ENCODE measurements at places on chromosomes 1 and 21. TPM values are rescaled to one million over a fixed set of nuclear protein-coding genes. Genes with fewer than 3 reads are reported as not detected.

The LCE6A gene
- not detected for polyA plus RNA-seq

The ATP1A1 gene
- 115 TPM for polyA plus RNA-seq

The KRTAP10-12 gene
- polyA plus RNA-seq = not detected

The COL6A1 gene
- polyA plus RNA-seq = 157 TPM

The MAB21L3 gene
- 0.04 TPM for polyA plus RNA-seq

DNA sequence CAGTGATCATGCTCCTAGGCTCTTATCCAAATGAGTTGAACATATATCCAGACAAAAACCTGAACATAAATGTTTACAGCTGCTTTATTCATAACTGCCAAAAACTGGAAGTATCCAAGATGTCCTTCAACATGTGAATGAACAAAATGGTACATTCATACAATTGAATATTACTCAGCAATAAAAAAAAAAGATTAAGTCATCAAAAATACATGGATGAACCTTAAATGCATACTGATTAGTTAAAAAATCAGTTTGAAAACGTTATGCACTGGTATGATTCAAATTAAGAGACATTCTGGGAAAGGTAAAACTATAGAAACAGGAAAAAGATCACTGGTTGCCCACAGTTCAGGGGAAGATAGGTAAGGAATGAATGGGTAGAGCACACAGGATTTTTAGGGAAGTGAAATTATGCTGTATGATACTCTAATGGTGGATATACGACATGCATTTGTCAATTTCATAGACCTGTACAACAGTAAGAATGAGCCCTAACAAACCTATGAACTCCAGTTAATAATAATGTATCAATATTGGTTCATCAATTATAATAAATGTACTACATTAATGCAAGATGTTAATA is 3.1 kb downstream of the LRRC40 start:
- no peak for DNase-seq

DNA sequence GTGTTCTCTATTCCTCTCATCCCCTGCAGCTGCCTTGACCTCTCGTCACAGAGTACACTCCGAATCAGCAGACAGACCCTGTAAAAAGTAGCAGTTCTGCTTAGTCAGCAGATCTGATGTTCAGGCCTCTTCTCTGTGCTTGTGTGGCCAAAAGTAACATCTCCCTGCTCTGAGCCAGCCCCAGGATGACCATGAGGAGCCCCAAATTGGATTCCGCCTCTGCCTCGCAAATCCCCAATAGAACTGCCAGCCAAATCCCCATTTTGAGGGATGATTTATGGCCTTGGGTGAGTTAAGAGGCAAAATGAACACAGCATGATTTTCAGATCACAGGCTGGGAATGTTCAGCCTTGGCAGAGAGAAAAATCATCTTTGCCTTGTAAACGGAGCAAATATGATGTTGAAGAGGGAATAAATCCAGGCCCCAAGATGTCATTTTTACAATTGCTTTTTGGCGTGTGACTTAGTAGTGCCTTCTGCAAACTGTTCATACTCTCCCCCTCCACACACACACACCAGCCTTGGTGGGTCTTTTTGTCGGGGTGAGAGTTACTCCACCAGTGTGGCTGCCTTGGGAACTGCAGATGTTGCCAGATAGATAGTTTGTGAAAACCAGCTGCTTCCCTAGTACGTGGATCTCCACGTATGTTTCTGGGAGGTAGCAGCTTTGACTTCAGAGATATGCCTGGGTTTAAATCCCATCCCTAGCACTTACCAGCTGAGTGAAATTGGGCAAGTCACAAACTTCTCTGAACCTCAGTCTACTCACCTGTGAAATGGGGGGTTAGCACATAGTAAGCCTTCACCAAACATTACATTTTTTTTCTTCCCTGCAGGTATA is 77.8 kb downstream of the MAN1C1 start:
- no peak for DNase-seq

DNA sequence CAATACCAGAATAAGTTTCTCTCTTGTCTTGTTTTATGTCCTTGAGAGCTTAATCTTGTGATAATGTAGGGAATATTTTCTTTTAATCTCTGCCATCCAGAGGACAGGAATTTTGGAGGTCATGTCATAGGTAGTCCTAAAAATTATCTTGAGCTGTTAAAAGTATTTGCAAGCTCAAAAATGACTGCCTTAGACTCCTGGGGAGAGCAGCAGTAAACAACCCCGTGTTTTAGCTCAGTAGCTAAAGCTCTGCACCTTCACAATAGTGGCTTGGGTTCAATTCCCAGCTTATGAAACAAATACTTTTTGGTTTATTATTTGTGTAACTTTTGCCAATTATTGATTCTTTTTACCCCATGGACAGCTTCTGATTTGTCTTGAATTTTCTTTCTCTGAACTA is 99.4 kb upstream of the OLFM3 start:
- no peak for DNase-seq

DNA sequence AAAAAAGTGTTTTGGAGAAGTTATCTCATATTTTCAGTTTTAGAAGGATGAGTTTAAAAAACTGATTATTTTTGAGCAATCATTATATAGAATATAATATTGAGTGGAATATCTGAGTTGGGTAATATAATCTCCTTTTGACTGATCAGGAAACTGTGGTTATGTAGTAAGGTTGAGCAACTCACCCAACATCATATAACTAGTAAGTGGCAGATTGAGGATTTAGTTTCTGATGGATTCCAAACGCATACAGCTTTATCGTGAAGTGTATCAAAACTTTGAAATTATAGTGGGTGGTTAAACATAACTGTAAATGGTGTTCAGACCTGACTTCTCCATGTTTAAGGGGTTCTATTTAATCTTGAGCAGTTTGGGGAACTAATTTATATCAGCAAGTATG is 98.6 kb downstream of the OLFM3 start:
- DNase-seq = no peak

GRCh38 chr1:12276225-12276624 is 46.4 kb downstream of the VPS13D start:
- no peak for DNase-seq

GRCh38 chr1:4025752-4026151 is 125.7 kb upstream of the C1orf174 start:
- no peak for DNase-seq

DNA sequence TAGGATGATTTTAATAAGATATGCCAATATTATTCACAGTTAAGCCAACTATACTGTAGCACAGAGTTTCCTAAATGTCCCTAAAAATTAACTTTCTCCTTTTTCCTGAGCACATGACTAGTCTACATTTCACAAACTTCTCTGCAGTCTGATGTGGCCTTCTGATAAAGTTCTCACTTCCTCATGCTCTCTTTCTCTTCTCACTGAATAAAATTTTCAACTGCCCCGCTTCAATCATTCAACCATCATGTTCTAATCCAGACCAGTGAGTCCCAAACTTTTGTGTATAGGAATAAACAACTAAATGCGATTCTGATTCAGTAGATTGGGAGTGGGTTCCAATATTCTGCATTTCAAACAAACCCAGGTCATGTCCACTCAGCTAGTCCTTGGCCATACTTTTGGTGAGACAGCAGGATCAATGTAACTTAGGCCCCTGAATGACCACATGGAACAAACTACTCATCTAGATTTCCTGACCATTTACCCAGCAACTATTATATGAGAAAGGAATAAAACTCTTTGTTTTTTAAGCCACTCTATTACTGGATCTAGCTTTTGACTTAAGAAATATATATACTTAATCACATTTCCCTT is 20.1 kb downstream of the TUT4 start:
- DNase-seq = no peak

DNA sequence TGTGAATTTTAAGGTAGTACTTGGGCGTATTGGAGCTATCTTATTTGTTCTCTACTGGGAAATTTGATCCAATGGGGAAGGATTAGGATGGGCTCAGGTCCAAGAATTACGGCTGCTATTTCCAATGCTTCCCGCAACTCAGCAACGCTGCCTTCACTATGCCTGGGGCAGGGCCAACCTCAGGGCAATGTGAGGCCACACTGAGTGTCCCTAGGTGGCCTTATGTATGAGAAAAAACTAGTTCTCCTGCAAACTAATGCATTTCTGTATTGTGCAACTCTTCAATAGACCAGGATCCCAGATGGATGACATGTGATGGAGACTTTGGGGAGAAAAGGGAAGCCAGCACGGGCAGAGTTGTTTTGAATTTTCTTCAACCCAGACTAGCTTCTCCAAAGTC is 168.1 kb downstream of the DUSP10 start:
- no peak for DNase-seq

- DNase-seq = peak; percentile 32
Observed at GRCh38 chr1:172320733-172321132, 99.8 kb upstream of the C1orf105 start.

DNA sequence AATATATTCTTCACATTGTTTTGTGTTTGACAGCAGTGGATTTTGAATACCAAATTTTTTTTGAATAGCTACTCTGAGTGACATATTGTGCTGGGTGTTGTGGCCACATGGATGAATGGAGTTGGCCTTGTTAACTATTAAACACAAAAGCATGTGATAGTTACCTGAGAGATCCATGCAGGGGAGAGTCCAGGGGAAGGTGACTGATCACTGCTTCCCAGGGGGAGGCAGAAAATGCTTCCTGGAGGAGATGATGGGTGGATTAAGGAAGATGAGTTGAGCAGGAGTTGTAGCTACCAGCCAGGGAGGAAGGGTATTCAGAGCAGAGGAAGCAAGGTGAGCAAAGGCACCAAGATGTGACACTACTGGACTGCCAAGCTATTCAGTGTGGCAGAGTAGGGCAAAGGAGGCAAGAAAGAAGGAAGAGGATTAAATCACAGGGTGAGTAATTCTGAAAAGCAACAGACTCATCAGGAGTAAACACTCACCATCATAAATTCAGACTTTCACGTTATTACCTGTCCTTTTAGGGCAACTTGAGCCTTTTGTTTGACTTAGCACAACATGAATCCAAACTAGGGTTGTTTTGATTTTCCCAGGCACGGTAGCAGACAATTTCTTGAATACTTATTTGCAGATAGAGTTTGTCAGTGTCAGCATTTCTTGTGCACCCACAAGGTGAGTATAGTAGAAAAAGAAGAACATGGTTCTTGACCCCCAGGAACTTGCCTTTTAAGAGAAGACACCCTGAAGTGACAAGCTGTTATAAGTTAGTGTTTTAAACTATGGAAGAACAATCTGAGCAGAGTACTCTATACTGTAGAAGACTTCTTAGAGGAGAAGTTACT is 4.2 kb downstream of the CD46 start:
- DNase-seq = no peak

DNA sequence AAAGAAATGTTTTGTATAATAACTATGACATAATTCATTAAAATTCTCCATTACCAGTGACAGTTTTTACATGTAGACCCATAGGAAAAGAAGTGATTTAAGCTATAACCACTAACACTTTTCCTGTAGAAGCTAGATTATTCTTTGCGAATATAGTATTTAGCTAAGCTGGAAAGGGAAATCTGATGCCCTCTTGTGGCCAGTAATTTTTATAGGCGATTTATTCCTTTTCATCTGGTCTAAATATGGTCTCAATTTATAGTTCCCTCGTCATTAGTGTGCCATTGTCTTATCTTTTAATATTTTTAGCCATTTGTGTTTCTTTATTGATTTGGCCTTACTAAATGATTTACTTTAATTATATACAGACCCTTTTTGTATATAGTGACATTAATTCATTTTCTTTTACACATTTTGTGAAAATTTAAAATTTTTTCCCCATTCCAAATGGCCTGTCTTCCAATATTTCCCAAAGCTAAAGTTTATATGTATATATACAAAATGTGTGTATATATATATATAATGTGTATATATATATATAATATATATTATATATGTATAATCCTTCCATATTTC is 26.7 kb downstream of the BTG3 start:
- no peak for DNase-seq

- DNase-seq = no peak
Observed at GRCh38 chr1:10456661-10457060, 6.8 kb downstream of the CORT start.

DNA sequence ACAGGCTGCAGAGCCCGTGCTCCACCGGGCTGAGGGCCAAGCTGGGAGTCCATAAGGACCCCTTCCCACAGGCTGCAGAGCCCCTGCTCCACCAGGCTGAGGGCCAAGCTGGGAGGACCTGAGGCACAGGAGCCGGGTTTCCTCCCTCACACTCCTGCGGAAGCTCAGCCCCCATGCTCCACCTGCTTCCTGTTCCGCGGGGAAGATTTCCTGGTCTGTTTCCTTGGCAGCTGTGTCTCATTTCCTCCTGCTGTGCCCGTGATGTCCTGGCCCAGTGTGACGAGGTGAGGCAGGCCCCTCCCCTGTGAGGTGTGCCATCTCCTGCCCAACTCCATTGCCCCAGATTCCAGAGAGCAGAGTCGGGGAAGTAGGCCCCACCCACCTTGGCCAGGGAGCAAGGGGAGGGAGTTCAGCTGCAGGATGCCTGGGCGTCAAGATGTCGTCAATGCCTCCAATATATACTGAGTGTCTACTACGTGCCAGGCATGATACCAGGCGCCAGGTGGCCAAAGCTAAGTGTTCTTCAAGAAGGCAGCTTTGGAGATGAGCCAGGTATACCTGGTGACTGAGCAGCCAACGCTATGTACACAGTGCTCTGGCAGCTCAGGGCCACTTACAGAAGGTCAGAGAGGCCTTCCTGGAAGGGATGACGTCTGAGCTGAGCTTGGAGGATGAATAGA is 58.8 kb downstream of the NAV1 start:
- peak; percentile 67 for DNase-seq

GRCh38 chr1:201061049-201061448 is 37.5 kb upstream of the KIF21B start:
- DNase-seq = peak; percentile 57

Data from heart left ventricle (tissue), 16 donors.